ENCODE measurements at places on chromosomes 1 and 21.

- no peak for DNase-seq
Measured at GRCh38 chr1:10606064-10606463, 131.3 kb downstream of the PEX14 start.

DNA sequence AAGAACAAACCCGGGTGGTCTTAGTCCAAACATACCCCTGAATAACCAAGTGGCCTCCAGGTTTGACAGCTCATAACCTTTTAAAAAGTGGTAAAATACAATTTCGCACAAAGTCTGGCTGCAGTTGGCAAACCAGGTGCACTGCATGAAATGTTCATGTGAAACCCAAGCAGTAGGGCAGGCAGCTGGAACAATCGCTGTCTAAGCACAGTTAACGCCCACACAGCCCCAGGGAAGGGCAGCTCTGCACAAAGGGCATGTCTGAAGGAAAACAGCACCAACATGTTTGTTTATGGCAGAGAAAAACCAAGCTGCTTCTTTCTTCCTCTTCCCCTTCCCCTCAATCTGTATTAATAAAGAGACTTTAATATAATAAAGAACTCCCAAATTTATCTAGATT is 49.5 kb downstream of the KIAA1614 start:
- no peak for DNase-seq

DNA sequence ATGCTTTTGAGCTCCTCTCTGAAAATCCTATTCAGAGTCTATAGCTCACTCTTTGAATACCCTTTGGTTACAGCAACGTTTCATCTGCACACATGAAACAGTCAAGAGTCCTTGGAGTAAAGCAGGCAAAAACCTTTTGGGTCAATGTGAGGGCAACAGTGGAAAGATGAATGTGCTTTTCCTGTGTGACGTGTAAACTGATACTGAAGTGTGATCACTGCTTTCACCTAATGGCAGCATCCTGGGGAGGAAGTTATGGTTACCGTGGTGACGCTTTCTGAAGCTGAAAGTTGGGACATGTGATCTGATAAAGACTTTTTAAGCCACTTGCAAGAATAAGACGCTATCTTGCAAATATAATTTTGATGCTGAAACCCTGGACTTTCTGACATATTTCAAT is 160.0 kb downstream of the SEC16B start:
- DNase-seq: no peak

- no peak for DNase-seq
Measured at GRCh38 chr1:54257346-54257620, 57.3 kb downstream of the MRPL37 start.

DNA sequence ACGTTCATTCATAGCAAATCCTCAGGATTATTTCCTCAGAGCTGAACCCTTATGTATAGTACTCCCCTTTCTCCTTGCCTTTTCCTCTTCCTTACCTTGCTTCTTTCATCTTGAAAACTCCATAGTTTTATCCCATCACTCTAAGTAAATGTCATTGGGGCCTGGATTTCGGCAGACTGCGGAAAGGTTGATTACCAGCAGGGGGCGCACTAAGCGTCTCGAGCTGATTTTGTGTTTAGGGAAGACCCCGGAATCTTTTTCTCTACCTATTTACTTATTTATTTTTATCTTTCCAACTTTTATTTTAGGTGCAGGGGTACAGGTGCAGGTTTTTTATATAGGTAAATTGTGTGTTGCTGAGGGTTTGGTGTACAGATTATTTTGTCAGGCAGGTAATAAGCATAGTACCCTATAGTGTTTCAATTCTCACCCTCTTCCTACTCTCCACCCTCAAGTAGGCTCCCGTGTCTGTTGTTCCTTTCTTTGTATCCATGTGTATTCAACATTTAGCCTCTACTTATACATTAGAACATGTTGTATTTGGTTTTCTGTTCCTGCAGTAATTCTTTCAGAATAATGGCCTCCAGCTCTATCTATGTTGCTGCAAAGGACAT is 11.4 kb upstream of the MTARC1 start:
- peak; percentile 7 for DNase-seq

- DNase-seq: no peak
Measured at GRCh38 chr1:10555635-10556429, 81.1 kb downstream of the PEX14 start.

- DNase-seq: no peak
Measured at GRCh38 chr1:110370827-110371226, 20.0 kb downstream of the SLC16A4 start.

- no peak for DNase-seq
Measured at GRCh38 chr1:46525253-46525983, 26.0 kb downstream of the KNCN start.

GRCh38 chr1:64110924-64111777 is 92.3 kb upstream of the UBE2U start:
- no peak for DNase-seq

DNA sequence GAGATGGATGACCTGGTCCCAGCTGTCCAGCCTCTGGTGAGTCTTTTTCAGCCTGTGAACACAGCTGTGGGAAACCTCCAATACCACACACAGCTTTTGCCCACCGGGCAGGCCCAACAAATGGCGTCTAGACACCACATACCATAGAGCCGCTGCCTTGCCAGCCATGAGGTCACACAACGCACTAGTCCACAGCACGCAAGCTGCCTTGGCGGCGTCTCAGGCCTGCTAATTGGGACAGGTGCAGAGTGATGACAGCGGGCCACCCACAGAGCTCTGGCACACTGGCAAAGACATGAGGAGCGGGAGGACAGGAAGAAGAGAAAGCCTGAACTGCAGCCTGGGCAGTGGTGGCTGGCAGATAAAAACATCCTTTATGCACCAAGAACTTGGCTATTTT is 125.5 kb downstream of the ADAMTS1 start:
- no peak for DNase-seq

- no peak for DNase-seq
Measured at GRCh38 chr21:17089091-17089491, 423.8 kb upstream of the CXADR start.

- no peak for DNase-seq
Measured at GRCh38 chr1:5386371-5386770, 605.9 kb downstream of the NPHP4 start.

Measured in effector memory CD4-positive, alpha-beta T cell (primary cell).